ENCODE measurements at places on chromosomes 6 and 20. TPM values are rescaled to one million over a fixed set of nuclear protein-coding genes. Genes with fewer than 3 reads are reported as not detected.

GPR63 gene
- total RNA-seq: 11.3 TPM

SLC22A2 gene
- total RNA-seq: 1.4 TPM

WFDC5 gene
- not detected for total RNA-seq

GRCh38 chr6:109241199-109241598 lies 141.1 kb downstream of the CD164 start:
- DNase-seq: no peak

DNA sequence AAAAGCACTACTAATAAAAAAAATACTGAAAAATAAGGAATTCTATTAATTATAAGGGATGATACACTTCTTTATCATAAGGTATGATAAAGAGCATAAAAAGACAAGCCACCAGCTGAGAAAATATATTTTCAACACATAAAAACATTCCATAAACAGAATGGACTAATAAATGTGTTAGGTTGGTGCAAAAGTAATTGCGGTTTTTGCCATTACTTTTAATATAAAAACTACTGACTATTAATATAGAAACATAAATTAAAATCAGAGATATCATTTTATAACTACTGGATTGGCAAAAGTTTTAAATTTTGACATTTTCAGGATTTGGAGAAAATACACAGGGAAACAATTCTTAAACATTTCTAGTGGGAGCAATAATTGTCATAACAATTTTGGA lies 37.1 kb upstream of the FKBP1C start:
- no peak for DNase-seq
